T follicular helper cell (primary cell): ENCODE measurements at places on chromosomes 4 and X.

GRCh38 chrX:56729152-56729850 is at the start of gene NBDY:
TSS of gene NBDY (plus strand) at chrX:56729243. CDS start at chrX:56729354, 111 bp downstream.
- DNase-seq, result peak; percentile 10

- no peak for DNase-seq
Observed at GRCh38 chrX:16222151-16222550, 54.9 kb downstream of the MAGEB17 start.

DNA sequence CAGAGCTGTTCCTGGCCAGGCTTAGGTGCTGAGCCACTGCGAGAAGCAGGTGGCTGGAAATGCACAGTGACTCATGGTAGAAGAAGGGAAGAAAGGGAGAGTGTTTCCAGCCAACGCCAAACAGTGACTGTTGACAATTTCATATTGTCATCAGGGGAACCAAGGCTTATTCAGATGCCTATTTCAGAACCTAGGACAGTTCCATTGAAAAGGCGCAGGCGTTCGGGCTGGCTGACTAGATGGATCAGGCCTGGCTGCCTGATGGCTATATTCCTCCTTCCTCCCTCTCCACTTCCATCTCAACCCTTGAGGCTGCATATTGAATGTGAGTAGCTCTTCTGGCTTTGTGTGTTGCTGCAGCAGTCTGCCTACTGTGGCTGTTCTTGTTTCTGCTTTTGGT is 73.0 kb upstream of the FRMPD4 start:
- DNase-seq, result no peak

DNA sequence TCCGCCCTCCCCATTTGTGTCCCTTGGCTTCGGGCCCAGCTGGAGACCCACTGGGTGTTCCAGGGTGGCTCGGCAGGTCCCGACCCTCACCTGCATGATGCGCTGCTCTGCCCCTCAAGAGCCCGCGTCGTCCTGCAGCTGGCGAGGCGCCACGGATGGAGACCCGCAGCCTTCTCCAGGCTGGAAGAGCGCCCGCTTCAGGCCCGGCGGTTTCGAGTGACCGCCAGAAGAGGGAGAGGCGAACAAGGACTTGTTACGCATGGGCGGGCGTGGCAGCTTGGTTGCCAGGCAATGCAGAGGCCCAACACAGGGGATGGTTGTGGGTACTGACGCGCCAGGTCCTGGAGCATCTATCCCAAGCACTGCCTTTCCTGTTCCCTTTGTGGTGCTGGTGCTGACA is at the start of gene PDCL2:
PDCL2 (minus strand) TSS at position 232 of the 400 bp plus-strand sequence; CDS start at position 96, 136 bp downstream.
- DNase-seq, result no peak

- no peak for DNase-seq
Observed at GRCh38 chrX:132401935-132402334, 86.9 kb downstream of the MBNL3 start.

GRCh38 chr4:39613093-39613656 is 25.5 kb downstream of the SMIM14 start:
- no peak for DNase-seq

- DNase-seq, result peak; percentile 47
Observed at GRCh38 chrX:24647257-24648058, at the start of gene PCYT1B. TSS of gene PCYT1B (minus strand) at chrX:24647347. CDS start at chrX:24647105, 242 bp downstream.

DNA sequence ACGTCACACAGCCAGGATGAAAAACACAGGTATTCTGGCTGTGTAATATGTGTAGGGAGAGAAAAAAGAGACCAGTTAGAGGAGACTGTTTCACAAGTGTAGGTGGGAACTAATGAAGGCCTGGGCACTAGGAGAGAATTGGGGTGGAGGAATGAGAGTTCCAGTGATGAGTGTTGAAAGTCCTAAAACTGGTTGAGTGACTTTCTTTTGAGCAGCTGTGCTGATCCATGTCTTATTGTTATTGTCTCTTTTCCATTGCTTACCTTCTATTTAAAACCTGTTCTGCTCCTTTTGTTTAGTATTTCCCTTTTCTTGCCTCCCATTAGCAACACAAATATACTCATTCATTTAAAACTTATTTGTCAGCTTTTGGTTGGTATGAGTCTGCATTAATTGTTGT is 88.7 kb downstream of the PDLIM5 start:
- no peak for DNase-seq

- no peak for DNase-seq
Observed at GRCh38 chr4:82423245-82424054, 6.8 kb downstream of the HNRNPDL start.
